ENCODE measurements at places on chromosomes 5 and 9.

DNA sequence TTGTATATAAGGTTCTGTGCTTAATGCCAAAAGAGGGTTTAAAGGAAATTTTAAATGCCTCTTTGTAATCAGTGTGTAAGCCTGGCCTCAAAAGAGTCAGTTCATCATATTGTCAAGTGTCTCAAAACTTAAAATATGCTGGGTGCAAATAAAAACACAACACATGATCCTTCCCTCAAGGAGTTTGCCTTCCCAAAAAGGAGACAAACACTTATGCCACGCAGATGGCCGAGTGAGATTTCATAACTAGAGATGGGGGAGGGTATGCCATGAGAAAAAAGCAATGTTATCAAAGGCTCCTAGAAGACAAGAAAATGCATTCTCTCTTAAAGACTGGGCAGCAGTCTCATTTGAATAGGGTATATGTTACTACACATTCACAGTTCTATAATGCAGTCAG is 55.2 kb downstream of the FBXO38 start:
- DNase-seq, result no peak

- DNase-seq, result no peak
These were observed 226.6 kb downstream of the ADCY2 start for GRCh38 chr5:7622498-7622897.

DNA sequence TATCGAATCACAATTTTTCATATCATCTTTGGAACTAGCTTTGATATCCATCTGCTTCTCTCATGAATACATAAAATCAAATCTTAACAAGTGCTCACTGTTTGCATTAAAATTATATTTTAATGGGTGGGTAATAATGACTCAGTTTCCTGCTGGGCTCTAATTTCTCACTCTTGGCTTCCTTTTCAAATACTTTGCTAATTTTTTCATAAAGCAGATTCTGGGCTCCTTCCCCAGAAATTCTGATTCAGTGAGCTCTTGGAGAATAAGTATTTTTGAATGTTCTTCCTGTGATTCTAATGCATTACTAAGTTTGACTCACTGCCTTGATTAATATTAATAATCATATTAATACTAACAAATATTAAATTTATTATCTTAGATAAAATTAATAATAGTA is 48.9 kb downstream of the YIPF5 start:
- DNase-seq, result no peak

- DNase-seq, result no peak
These were observed 128.0 kb downstream of the SLC1A3 start for GRCh38 chr5:36734422-36734821.

- DNase-seq, result no peak
These were observed 24.0 kb downstream of the SYK start for GRCh38 chr9:90825586-90825985.

All from effector CD8-positive, alpha-beta T cell (primary cell).